Activated T-cell treated with anti-CD3 and anti-CD28 coated beads, Interleukin-2, amount 50 U/mL, for 72 hours (primary cell): ENCODE measurements at places on chromosomes 3 and 15. TPM values are rescaled to one million over a fixed set of nuclear protein-coding genes. Genes with fewer than 3 reads are reported as not detected.
A peak's percentile ranks its signal among the peaks of the same experiment; 100 is the strongest.

The ADCY5 gene
- total RNA-seq: not detected

The FBLN2 gene
- total RNA-seq: 1.1 TPM

The WDR5B gene
- 2.6 TPM for total RNA-seq

The TPRA1 gene
- 31.1 TPM for total RNA-seq

The GUCA1C gene
- not detected for total RNA-seq

The GADL1 gene
- not detected for total RNA-seq

The TNIK gene
- 43.2 TPM for total RNA-seq

The PAK6 gene
- 1.2 TPM for total RNA-seq

The CELSR3 gene
- 17.4 TPM for total RNA-seq

DNA sequence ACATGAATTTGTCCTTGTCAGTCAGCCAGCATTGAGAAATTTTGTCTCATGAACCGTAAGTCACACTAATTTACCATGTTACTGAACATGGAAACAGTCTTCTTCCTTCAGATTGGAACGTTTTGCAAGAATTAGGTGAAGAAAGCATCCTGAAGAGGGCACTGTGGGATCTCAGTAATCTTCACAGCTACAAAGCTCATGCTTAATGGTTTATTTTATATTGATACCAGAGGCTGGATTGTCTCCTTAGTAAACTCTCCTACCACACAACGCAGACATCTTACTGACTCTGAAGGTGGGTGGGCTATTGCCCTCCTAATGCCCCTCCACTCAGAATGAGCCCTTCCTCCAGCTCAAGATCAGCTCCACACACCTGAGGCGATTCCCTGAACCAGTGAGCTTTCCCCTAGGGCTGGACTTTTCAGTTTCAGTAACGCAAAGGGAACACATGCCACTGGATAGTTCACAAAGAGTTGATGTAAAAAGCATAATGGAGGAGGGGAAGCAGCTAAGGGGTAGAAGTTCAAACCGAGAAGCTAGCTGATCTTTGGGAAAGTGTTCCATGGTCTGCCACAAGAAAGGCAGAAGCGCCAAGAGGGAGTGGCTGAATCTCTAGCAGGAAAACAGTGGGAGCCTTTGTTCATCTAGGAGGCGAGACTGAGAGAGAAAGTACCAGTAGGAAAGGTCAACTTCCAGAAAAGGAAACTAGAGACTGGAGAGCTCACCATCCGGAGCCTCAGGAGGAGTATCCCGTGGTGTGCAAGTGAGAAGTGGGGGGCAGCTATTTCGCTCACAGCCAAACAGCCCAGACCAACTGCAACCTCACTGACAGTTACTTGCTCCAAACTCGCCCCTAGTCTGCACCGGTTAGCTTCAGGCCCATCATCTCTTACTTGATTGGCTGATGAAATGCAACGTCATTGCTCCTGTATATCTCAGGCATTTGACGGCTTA, at the start of gene SLC9C1:
Gene SLC9C1, minus strand, starts transcription at position 849 of the 954 bp plus-strand sequence. CDS start 7,425 bp downstream, outside the sequence.
- H3K4me1 ChIP-seq: peaks cover 26% of the 10 kb centered on the region
- DNase-seq: peak; percentile 28
- no peaks in the 10 kb centered on the region for H3K36me3 ChIP-seq

DNA sequence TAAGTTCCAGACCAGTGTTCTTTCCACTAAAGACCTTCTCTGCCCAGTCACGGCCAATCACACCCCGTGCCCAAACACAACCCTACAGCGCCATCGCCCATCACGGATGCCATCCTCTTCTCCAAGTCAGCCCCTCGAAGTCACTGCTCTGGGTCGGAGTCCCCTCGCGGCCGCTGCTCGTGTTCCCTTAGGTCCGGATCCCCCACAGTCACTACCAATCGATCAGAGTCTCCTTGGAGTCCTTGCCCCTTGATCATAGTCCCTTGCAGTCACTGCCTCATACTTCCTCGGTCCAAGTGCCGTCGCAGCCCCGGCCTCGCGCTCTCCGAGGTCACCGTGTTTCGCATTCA, 461 bp downstream of the PCYT1A start:
- H3K4me1 ChIP-seq: peaks cover 33% of the 10 kb centered on the region
- peak overlapping the region; percentile 99 for H3K27ac ChIP-seq
- no peaks in the 10 kb centered on the region for H3K27me3 ChIP-seq
- DNase-seq: no peak

DNA sequence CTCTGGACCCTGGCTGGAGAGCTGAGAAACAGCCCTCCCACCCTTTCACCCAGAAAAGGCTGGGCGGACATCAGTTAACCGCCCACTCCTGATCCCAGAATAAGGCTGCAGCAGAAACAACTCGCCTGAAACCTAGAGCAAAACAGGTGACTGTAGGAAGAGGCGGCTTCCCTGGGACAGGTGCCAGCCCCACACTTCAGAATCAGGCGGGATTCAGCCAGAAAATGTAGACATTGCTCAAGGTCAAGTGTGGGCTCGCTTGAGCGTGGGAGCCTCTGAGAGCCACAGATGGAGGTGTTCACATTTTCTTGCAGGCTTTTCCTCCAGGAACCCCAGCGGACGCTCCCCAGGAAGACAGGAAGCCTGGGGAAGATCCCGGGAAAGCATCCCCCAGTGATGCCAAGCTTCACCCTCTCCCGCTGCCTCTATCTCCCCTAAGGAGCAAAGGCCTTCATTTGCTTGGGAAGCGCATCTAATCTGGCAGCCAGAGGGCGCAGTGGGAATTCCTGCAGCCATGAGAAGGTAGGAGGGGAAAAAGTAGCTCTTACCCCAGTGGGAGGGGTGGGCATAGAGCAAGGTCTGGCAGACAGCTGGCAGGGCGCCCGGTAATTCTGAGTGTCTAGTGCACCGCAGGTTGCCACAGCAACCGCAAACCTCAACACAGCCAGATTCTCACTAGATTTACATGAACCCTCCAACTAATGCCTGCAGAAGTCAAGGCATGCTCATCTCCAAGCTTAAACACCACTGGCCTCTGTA, 77.7 kb downstream of the OCA2 start:
- H3K27ac ChIP-seq: no peak overlapping the region
- H3K36me3 ChIP-seq: no peaks in the 10 kb centered on the region
- H3K27me3 ChIP-seq: no peaks in the 10 kb centered on the region
- H3K4me1 ChIP-seq: no peaks in the 10 kb centered on the region
- no peak for DNase-seq
- H3K4me3 ChIP-seq: no peak overlapping the region

- H3K27me3 ChIP-seq: peaks cover 46% of the 10 kb centered on the region
- H3K4me1 ChIP-seq: peaks cover 13% of the 10 kb centered on the region
- H3K4me3 ChIP-seq: peak within 1 kb of the TSS; percentile 79
- DNase-seq: peak; percentile 79
- H3K36me3 ChIP-seq: no peaks in the 10 kb centered on the region
These were observed at the start of gene WNT7A for GRCh38 chr3:13879946-13880810. Gene WNT7A, minus strand, starts transcription at chr3:13880071. Its CDS starts 255 bp downstream, at chr3:13879816.

DNA sequence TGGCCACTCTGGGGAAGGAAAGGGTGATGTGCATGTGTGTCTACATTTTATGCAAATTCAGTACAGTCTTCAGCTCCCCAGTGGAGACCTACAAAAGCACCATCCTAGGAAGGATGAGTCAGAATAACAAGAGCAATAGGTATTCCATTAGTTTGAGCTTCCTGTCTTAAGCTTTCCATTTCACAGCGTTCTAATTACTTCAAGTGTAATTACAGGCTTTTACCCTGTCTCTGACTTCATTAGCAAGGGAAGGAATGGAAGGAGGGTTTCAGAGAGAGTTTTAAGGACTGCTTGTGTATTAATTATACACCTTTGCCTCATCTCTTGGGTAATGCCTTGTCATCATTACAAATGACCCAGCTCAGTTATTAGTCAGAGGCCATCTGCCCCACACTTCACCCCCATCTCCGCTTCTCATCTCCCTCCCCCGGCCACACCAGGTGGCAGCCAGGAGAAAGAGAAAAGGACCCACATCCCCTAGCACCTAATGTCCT, 202.8 kb upstream of the MRPL3 start:
- H3K4me3 ChIP-seq: no peak overlapping the region
- DNase-seq: no peak
- peaks cover 7% of the 10 kb centered on the region for H3K4me1 ChIP-seq

DNA sequence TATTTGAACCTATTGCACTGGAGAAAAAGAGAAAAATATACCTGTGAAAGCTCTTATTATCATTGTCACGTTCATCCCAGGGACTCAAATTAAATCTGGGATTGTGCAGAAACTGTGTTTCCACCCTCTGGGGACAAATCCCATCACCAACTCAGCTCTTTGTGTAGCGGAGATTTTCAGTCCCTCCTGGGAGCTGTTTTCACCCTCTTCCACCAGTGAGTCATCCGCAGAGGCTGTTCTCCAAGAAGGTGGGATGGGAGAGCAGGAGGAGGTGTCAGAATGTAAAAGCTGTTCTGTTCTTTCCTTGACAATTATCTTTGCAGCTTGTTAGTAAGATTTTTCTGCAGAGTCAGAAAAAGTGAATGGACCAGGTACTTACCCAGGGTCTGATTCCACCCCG, 28.0 kb downstream of the SV2B start:
- no peak overlapping the region for H3K27ac ChIP-seq
- H3K4me3 ChIP-seq: no peak overlapping the region
- no peaks in the 10 kb centered on the region for H3K4me1 ChIP-seq
- H3K36me3 ChIP-seq: no peaks in the 10 kb centered on the region
- DNase-seq: no peak

DNA sequence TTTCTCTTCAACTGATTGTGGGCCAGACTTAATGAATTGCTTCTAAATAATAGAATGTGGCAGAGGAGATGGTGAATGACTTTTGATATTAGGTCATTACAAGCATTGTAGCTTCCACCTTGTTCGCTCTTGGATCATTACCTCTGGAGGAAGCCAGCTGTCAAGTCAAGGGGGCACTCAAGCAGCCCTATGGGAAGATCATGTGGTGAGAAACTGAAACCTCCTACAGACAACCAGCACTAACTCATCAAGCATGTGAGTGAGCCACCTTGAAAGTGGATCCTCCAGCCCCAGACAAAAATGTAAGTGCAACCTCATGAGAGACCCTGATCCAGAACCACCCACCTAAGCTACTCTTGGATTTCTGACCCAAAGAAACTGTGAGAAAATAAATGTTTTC, 109.8 kb upstream of the TBC1D5 start:
- no peak overlapping the region for H3K27ac ChIP-seq
- H3K36me3 ChIP-seq: no peaks in the 10 kb centered on the region
- H3K4me3 ChIP-seq: no peak overlapping the region
- H3K27me3 ChIP-seq: no peaks in the 10 kb centered on the region

- H3K4me3 ChIP-seq: no peak overlapping the region
- no peak overlapping the region for H3K27ac ChIP-seq
- H3K4me1 ChIP-seq: no peaks in the 10 kb centered on the region
These were observed 61.5 kb downstream of the SLC6A1 start for GRCh38 chr3:11053926-11054503.

DNA sequence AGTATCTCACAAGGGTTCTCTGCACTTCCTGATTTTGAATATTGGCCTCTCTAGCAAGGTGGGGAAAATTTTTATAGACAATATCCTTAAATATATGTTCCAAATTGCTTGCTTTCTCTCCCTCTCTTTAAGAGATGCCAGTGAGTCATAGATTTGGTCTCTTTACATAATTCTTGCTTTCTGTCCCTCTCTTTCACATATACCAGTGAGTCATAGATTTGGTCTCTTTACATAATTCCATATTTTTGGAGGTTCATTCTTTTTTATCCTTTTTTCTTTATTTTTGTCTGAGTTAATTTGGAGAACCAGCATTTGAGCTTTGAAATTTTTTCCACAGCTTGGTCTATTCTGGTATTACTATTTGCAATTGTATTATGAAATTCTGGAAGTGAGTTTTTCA, 77.7 kb upstream of the NUDT16 start:
- no peak overlapping the region for H3K27ac ChIP-seq
- peaks cover 2% of the 10 kb centered on the region for H3K36me3 ChIP-seq
- DNase-seq: no peak

- no peak overlapping the region for H3K27ac ChIP-seq
- H3K27me3 ChIP-seq: no peaks in the 10 kb centered on the region
- peaks cover 15% of the 10 kb centered on the region for H3K4me1 ChIP-seq
- no peak overlapping the region for H3K4me3 ChIP-seq
- DNase-seq: no peak
These were observed 6.1 kb downstream of the GLYCTK start for GRCh38 chr3:52293491-52294319.

GRCh38 chr3:15332405-15333098, at the start of gene SH3BP5:
Gene SH3BP5, minus strand, starts transcription at chr3:15332586. Its CDS starts 178 bp downstream, at chr3:15332408.
- peak within 1 kb of the TSS; percentile 95 for H3K4me3 ChIP-seq
- H3K36me3 ChIP-seq: peaks cover 4% of the 10 kb centered on the region
- H3K4me1 ChIP-seq: peaks cover 53% of the 10 kb centered on the region
- DNase-seq: peak; percentile 86

DNA sequence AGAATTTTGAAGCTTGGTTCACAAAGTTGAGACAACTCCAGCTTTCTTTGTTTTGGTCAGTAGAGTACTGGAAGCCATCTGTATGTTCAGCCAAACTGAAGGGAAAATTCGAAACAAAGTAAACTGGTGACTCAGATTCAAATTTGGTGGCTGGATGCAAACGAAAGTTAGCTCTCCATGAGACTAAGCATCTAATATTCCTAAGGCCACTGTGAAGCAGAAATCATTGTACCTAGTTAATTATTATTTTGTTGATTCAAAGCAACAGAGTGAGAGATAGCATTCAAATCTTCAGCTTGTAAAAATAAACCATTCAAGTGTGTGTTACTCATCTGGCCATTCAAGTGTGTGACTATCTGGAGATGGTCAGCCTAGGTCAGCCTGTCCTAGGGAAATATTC, 42.1 kb downstream of the NR2F2 start:
- H3K4me1 ChIP-seq: no peaks in the 10 kb centered on the region
- H3K36me3 ChIP-seq: peaks cover 4% of the 10 kb centered on the region
- H3K4me3 ChIP-seq: no peak overlapping the region
- no peak for DNase-seq
- H3K27me3 ChIP-seq: peaks cover 42% of the 10 kb centered on the region
- no peak overlapping the region for H3K27ac ChIP-seq

GRCh38 chr15:90619939-90620338, 90.2 kb downstream of the CRTC3 start:
- H3K4me1 ChIP-seq: peaks cover 44% of the 10 kb centered on the region
- peak overlapping the region; percentile 84 for H3K27ac ChIP-seq
- peaks cover 20% of the 10 kb centered on the region for H3K36me3 ChIP-seq
- H3K27me3 ChIP-seq: no peaks in the 10 kb centered on the region
- peak overlapping the region; percentile 61 for H3K4me3 ChIP-seq
- DNase-seq: no peak

- no peak overlapping the region for H3K4me3 ChIP-seq
- H3K27me3 ChIP-seq: no peaks in the 10 kb centered on the region
- DNase-seq: no peak
- peaks cover 4% of the 10 kb centered on the region for H3K36me3 ChIP-seq
These were observed 11.8 kb downstream of the CYFIP1 start for GRCh38 chr15:22968366-22968765.

DNA sequence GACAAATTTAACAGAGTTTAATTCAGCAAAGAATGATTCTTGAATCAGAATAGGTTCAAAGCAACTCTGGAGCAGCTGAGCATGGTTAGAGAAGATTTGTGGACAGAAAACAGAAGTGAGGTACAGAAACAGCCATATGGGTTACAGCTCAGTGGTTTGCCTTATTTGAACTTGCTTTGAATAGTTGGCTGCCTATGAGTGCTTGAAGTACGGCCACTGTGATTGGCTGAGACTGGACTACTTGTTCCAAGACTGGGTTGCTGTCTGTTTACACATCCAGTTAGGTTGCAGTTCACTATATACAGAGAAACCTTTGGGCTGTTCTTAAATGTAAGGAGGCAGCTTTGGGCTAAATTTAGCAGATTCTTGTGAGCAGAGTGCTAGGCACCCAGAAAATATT, 79.4 kb upstream of the CADPS start:
- no peaks in the 10 kb centered on the region for H3K4me1 ChIP-seq
- H3K36me3 ChIP-seq: no peaks in the 10 kb centered on the region
- H3K27ac ChIP-seq: no peak overlapping the region
- H3K4me3 ChIP-seq: no peak overlapping the region
- H3K27me3 ChIP-seq: no peaks in the 10 kb centered on the region
